ENCODE measurements at places on chromosomes 4 and X.

DNA sequence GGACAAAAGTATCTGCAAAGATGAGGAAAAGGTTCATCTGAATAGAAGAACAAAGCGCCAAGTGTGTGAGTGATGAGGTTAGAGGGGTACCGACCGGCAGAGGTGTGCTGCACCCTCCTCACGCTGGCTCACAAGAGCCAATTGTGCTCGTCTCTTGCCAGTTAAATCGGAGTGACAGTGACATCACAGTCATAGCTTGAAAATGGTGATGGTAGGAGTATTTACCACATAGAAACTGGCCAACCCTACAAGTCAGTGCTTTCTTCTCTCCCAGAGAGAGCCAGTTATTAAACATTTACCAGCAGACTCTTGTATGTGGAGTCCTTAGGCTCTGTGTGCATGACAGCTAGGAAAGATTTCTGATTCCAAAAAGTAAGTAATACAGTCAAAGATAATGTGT lies 32.4 kb downstream of the CLDN22 start:
- no peak for DNase-seq

GRCh38 chr4:100872811-100873210 lies 355.0 kb upstream of the EMCN start:
- no peak for DNase-seq

DNA sequence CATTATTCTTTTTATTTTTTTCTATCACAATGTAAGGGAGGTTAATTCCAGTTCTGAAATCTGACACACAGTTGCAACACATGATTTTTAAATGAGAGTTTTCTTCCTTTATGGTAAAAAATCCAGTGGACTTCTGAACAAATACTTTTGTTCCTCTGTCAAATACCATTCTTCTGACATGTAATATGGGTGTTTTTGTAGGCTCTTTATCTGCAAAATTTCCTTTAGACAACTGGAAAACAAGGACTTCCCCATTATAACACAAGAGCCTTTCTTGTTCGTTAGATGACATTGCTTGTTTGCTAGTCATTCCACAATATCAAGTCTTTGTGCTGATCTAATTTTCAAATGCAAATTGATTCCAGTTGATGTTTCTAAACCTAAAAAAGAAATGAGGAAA lies 7.7 kb downstream of the FANCB start:
- DNase-seq = no peak

DNA sequence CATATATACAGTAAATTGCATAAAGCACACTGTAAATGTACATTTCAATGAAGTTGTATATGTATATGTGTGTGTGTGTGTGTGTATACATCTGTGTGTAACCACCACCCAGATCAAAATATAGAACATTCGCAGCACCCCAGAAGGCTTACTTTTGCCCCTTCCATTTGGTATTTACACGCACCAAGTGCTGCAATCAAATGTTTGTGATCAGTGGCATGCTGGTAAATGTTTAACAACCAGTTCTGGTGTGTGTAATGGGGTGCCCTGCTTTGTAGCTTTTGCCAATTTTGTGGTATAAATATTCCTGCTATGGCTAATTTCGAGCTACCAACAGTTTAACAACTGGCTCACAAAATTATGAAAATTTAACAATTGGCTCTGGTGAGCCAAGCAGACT lies 101.3 kb downstream of the RTL5 start:
- DNase-seq = no peak

DNA sequence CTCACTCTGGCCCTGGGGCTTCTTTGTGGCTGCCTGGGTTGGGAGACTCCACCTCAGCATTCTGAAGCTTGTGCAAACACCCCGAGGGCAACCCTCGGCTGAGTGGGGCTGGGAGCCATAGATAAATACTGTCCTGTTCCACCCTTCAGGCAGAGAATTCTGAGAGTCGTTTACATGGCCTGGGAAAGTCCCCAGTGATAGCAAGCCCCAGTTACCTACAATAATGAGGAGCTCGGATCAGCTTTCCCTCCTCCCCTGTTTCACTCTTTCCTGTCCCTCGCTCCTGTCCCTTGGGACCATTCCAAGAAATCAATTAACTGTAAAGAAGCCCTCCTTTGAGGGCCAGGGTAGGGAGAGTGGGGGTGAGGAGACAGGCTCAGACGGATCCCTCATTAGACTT lies 31.6 kb upstream of the DDX3X start:
- no peak for DNase-seq
